Fibroblast of mammary gland (primary cell): ENCODE measurements at places on chromosomes 12 and 14.
A peak's percentile ranks its signal among the peaks of the same experiment; 100 is the strongest.

GRCh38 chr12:107196681-107197080, 103.3 kb upstream of the CRY1 start:
- peak; percentile 4 for DNase-seq

DNA sequence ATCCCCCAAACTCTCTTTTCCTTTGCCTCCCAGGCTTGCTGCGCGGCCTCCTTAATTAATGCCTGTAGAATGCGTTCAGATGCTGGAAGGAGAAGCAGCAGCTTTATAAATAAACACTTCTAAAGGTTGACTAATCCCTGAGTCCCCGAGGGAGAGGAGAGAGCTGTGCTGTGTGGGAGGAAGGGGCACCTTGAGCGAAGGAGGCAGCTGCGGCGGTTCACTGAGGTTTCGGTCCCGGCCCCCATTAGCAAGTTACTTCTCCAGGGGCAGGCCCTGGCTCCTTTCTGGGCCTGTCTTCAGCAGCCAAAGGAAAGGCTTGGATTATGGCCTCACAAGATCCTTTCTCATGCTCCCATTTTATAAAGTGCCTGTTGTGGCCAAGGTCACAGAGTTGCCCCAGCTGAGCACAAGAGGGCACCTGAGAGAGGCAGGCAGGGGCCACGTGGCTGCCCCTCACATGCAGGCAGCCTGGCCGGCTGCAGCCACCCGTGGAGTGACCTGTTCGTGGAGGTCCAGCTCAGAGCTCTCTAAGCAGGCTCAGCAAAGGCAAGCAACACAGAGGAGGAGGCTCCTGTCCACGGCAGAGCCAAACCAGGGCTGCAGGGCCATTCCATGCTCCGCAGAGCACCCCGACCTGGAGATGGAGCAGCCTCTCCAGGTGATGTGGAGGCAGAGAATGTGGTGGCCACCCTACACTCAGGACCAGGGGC, 15.0 kb upstream of the CACNA2D4 start:
- DNase-seq: peak; percentile 56

DNA sequence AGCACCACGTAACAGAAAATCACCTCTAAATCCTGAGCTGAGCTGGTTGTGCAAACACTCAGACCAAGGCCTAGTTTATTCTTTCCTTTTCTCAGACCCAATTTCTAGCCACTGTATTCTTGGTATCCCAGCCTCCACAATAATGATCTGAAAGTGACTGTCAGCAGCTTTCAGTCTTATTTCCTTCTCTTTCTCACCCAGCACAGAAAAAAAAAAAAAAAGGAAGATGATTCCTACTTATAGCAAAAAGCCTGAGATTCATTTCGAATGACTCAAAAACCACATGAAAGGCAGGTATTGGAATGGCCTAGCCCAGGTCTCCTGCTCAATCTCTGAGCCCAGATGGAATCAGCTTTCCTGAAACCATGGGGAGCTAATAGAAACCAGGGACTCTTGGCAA, 298.6 kb upstream of the PPFIA2 start:
- DNase-seq: no peak

GRCh38 chr12:104669851-104670337, 213.1 kb downstream of the CHST11 start:
- peak; percentile 68 for DNase-seq

DNA sequence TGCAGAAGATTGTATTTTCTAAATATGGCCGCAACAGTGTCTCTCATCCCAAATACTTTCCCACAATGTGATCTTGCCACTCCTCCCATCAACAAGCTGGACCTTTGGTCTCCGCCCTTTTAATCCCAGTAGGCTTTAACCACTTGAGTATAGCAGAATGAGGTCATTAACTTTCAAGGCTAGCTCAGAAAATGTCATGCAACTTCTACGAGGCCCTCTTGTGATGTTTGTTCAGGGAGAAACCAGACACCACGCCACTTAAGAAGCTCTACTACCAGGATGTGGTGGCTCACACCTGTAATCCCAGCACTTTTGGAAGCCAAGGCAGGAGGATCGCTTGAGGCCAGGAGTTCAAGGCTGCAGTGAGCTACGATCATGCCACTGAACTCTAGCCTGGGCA, 20.1 kb upstream of the OR6J1 start:
- DNase-seq: peak; percentile 40

GRCh38 chr14:90408713-90409112, 11.9 kb downstream of the CALM1 start:
- peak; percentile 15 for DNase-seq

DNA sequence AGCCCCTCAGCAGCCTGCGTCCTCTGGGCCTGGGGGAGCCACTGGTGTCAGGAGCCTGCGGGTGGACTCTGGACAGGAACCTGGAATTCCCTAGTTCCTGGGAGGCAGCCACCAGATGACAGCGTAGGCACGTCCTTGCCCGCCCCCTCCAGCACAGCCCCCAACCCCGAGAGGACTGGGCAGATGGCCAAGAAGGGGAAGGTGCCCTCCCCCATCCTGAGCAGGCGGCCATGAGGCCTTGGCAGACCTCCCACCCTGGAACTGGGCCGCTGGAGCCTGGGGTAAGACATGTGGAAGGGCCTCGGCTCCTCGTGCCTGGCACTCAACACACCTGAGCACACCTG, 60.4 kb upstream of the FBRSL1 start:
- no peak for DNase-seq

DNA sequence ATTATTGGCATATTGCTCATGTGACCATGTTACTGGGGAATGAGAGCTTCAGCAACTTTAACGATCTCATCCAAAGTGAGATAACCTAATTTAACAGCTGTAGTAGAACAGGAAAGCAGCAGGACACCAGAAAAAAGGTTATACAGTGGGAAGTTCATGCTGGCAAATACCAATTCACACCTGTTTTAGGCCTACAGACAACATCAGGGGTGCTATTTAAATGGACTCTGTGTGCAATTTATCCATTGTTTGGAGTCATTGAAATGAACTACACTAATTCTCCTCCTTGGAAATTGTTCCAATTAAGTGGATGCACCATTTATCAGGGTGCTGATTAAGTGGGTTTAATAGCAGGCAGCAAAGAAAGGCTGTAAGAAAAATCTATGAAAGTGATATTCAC, 424.4 kb upstream of the LMO3 start:
- DNase-seq: no peak

DNA sequence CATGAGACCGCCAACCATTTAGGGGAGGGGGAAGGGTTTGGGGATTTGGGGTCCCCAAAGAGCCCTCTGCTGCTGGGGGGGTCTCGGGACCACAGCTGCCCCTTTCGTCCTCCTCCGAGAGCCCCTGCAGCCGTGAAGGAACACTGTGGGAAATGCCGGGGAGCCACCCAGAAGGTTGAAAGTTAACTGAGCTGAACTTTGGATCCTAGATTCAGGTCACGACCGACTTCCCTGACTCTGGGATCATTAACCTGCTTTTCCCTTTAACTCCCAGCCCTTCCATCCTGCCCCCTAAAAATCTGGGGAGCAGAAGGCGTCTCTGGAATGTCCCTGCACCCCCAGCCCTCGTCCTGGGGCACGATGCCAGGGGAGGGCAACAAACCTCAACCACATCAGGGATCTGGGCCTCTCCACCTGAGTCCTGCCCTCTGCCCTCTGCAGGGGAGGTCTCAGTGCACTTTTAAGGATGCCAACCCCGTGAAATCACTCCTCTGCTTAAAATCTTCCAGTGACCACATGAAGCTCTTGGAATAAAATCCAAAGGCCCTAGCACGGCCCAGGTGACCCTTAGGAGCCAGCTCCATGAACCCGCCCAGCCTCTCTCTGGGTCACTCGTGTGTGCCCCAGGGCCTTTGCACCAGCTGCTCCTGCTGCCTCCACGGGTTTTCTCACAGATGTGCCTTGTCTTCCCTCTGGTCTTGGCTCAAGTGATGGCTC, 95.0 kb downstream of the RFLNA start:
- DNase-seq: no peak

DNA sequence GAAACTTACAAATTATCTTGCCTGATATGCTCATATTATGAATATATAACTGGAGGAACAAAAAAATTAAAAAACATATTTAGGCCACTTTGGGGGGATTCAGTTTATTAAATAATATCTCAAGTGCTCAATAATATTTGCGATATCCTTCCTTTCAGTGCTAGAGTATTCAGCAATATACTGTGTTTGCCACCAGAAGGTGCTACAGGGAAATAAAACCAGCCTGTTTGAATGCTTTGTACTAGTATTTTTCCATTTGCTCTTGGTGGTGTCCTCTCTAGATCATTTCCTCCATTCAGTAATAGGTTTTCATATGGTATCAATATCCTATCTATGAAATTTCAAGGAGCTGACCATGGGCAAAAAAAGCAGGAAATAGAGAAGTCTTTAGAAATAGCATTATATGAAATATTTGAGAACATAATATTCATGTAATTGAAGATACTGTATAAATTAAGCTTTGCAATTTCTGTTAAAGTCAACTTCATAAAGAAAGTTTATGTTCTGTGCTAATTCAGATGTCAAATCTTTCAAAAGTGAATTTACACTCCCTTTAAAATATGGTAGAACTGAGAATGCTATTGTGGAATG, 106.2 kb upstream of the NAV3 start:
- DNase-seq: peak; percentile 69

DNA sequence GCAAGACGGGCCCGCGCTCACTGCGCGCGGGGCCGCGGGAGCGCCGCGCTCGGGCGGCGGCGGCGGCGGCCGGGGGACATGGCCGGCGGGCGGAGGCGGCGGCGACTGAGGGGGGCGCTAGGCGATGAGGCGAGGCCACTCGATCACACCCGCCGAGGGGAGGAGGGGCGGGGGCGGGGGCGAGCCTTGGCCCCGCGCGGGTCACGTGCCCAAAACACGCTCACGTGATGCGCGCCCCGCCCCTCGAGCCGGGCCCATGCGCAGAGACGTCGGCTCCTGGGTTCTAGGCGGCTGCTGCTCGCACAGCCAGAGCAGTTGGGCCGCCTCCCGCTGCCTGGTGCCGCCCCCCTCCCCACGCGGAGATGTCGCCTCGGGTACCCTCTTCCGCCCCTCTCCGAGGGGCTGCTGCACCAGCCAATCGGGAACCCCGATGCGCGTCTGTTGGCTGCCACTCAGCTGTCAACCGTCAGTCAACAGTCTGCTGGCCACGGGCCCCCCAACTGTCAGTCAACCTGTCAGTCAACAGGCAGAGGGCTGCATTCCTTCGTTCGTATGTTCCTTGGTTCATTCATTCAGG, at the start of gene SPPL3:
SPPL3 (minus strand) TSS at position 162 of the 577 bp plus-strand sequence. CDS start 491 bp downstream, outside the sequence.
- peak; percentile 68 for DNase-seq

DNA sequence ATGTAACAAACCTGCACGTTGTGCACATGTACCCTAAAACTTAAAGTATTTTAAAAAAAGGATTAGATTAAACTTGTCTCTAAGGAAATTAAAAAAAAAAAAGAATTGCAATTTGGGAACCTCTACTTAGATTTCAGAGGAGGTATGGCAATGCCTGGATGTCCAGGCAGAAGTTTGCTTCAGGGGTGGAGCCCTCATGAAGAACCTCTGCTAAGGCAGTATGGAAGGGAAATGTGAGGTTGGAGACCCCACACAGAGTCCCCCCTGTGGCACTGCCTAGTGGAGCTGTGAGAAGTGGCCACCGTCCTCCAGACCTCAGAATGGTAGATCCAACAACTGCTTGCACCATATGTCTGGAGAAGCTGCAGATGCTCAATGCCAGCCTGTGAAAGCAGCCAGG, 279.6 kb upstream of the CCDC196 start:
- no peak for DNase-seq

DNA sequence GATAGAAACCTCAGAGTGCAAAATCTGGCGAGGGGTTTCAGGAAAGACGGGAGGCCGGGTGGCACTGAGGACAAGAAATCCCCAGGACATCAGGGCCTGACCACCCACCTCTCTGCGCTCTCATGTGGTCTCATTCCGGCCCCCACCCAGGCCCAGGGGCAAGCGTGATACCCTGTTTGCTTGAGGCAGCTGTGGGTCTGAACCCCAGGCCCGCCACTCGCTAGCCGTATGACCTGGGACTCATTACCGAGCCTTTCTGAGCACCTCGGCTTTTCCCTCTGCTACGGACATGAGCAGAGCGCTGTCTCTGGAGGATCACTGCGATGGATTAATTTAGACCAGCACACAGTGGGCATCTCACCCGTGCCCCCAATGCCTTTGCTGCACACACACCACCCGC, 25.5 kb upstream of the BCDIN3D start:
- no peak for DNase-seq

GRCh38 chr14:96066976-96067375, 27.8 kb downstream of the C14orf132 start:
- no peak for DNase-seq

DNA sequence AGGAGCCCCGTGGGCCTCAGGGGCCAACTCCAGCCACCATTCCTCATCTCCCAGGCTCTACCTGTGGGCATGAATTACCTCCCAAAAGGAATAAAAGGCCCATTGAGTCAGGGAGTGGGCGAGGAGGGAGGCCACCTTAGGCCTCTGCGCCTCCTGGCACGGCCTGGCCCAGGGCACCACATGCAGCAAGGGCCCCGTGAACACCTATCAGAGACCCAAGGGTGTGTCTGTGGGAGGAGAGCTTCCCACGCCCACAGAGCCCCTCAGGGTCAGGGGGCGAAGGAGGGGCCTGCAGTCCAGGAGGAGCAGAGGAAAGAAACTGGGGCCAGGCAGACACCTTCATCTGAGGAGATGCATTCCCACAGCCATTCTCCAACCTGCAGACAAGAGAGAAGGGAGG, 12.2 kb downstream of the RAPGEF3 start:
- DNase-seq: no peak

GRCh38 chr12:123894823-123895345, 77.7 kb downstream of the CCDC92 start:
- peak; percentile 21 for DNase-seq

- peak; percentile 74 for DNase-seq
Measured at GRCh38 chr14:31070431-31070830, 44.3 kb upstream of the STRN3 start.

DNA sequence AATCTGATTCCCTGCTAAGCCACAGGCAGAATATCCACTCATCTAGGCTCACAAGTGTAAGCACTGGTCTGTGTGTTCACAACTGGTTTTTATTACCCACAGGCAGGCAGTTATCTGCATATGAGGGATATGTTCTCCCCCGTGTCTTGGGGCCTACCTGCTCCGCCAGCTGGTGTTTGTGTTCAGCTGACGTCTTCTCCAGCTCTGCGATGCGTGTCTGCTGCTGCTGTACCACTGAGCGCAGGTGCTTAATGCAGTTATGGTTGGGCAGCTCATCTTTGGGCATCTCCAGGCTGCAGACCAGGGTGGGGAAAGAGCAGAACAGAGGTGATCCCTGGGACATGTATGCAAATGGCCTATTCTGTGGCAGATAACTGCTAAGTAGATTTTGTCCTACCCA, 13.7 kb downstream of the RNF41 start:
- no peak for DNase-seq

- no peak for DNase-seq
Measured at GRCh38 chr12:105954951-105955931, 183.5 kb downstream of the NUAK1 start.
